Chondrocyte (in vitro differentiated cells): ENCODE measurements at places on chromosomes 7 and 10. TPM values are rescaled to one million over a fixed set of nuclear protein-coding genes. Genes with fewer than 3 reads are reported as not detected.
A peak's percentile ranks its signal among the peaks of the same experiment; 100 is the strongest.

DNA sequence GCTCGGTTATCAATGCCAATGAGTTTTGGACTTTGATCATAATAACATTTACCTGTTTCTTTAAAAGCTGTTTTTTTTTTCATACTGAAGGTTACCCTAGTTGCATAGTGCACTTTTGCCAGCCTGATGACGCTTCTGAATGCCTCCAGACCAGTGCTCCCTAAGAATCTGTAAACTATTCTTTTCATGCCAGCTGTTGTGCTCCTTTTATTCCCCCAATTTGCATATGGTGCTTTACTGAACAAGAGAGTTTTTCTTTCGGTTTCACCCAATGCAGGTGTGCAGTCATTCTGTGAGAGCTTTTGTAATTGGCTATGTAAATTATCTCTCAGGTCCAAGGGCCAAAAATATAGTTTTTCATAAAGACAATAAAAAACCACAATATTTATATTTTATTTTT, 48.1 kb upstream of the GLCCI1 start:
- no peaks in the 10 kb centered on the region for H3K36me3 ChIP-seq
- H3K27ac ChIP-seq = no peak overlapping the region
- H3K27me3 ChIP-seq = no peaks in the 10 kb centered on the region
- DNase-seq = no peak

GCK gene
- total RNA-seq = 0.31 to 0.44 TPM (median 0.37 TPM) in 3 replicates

LIPF gene
- not detected in 3 replicates for total RNA-seq

TRIM56 gene
- total RNA-seq = 26.1 to 35.7 TPM (median 30.4 TPM) in 3 replicates

GRCh38 chr7:28245123-28245878, 64.7 kb upstream of the JAZF1 start:
- H3K27me3 ChIP-seq = no peaks in the 10 kb centered on the region
- no peak overlapping the region for H3K4me3 ChIP-seq
- H3K27ac ChIP-seq = no peak overlapping the region

GRCh38 chr10:102009801-102010425, 46.1 kb downstream of the ARMH3 start:
- H3K27me3 ChIP-seq = no peaks in the 10 kb centered on the region
- H3K36me3 ChIP-seq = peaks cover 10% of the 10 kb centered on the region
- no peak for DNase-seq
- H3K4me3 ChIP-seq = no peak overlapping the region

LRRC17 gene
- 23.9 to 34.5 TPM (median 32.0 TPM) in 3 replicates for total RNA-seq

GRCh38 chr7:51457079-51457478, 140.5 kb upstream of the COBL start:
- no peaks in the 10 kb centered on the region for H3K4me1 ChIP-seq
- no peaks in the 10 kb centered on the region for H3K36me3 ChIP-seq
- no peak for DNase-seq
- H3K27me3 ChIP-seq = peaks cover 3% of the 10 kb centered on the region

DNA sequence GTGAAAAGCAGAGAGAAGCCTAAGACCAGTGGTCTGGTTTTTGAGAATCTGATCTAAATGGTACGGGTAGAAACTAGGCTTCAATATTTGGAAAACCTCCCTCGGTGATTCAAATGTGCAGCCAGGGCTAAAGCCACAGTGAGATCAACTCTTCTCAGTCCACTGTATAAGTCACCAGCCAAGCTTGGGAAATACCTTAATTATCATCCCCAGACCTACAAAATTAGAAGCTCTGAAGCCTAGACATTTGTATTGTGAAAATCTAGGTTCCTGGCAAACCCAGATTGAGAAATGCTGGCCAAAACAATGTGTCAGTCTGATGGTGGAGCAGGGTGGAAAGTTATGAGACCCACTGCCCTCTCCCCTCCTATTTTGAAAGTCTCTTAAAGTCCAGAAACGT, 131.7 kb downstream of the DGKI start:
- no peak overlapping the region for H3K27ac ChIP-seq
- no peak for DNase-seq
- H3K27me3 ChIP-seq = no peaks in the 10 kb centered on the region
- peaks cover 9% of the 10 kb centered on the region for H3K36me3 ChIP-seq
- peaks cover 37% of the 10 kb centered on the region for H3K4me1 ChIP-seq
- no peak overlapping the region for H3K4me3 ChIP-seq

- no peaks in the 10 kb centered on the region for H3K27me3 ChIP-seq
- H3K27ac ChIP-seq = no peak overlapping the region
- no peak overlapping the region for H3K4me3 ChIP-seq
Measured at GRCh38 chr10:95834406-95834805, 73.4 kb upstream of the CC2D2B start.

ZNF680 gene
- total RNA-seq = 3.2 to 7.5 TPM (median 3.9 TPM) in 3 replicates

DNA sequence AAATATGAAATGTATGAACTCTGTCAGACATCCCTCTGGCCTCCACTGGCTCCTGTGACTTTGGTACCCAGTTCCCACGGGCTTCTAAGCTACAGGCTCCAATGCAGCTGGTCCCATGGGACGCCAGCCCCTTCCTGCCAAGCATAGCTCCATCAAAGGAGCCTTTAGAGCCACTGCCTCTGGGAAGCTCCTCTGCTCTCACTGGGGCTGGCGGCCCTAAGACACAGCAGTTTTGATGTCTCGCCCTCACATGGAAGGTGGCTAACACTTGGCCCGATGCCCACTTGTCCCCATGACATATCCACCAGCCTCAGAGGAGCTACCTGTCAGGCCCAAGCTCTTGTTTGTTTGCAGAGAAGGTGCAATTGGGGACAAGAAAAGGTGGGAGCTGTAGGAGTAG, 453.7 kb upstream of the LRRN3 start:
- H3K27me3 ChIP-seq = peaks cover 4% of the 10 kb centered on the region
- no peak overlapping the region for H3K4me3 ChIP-seq
- H3K36me3 ChIP-seq = no peaks in the 10 kb centered on the region

ITGA8 gene
- 2.2 to 5.9 TPM (median 5.6 TPM) in 3 replicates for total RNA-seq

DNA sequence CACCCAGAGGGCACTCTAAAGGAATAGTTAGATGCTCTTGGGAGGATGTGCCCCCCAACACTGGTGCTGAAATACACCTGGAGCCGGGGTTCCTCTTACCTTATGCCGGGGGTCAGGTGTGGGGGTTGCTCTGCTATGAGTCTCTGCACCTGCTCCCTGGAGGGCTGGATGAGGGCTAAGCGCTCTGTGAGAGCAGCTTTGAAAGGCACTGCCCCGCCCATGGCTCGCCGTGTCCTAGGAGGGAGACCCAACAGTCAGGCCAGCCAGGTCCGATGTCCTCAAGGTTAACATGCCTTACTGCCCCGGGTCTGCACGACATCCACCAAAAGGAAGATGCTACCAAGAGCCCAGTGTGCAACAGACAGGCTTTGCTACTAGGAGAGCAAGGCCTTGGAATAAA, 31.7 kb downstream of the PSPH start:
- peaks cover 15% of the 10 kb centered on the region for H3K36me3 ChIP-seq
- no peak overlapping the region for H3K27ac ChIP-seq
- peak; percentile 68 for DNase-seq
- H3K4me1 ChIP-seq = no peaks in the 10 kb centered on the region

DNA sequence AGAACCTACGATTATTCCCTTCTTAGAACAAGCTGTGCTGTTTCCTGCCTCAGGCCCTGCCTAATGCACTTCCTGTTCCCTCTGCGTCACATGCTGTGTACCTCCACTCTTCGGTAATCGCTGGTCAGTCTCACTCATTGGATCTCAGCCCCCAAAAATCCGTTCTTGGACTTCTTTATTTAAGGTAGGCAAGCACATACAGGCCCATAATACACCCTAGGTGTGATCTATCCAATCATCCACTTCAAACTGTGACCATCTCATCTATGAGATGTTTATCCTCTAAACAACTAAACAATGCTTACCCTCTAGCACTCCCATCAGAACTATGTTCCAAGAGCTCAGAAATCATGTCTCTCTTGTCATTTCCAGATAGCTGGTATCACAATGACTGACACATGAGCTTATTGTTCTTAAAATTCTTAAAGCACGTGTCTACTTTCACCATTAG, 83.9 kb downstream of the CADPS2 start:
- DNase-seq = no peak
- peaks cover 4% of the 10 kb centered on the region for H3K27me3 ChIP-seq
- H3K4me3 ChIP-seq = no peak overlapping the region
- H3K27ac ChIP-seq = no peak overlapping the region
- no peaks in the 10 kb centered on the region for H3K36me3 ChIP-seq
- no peaks in the 10 kb centered on the region for H3K4me1 ChIP-seq

GRCh38 chr10:101464599-101464998, 110.6 kb downstream of the BTRC start:
- H3K27ac ChIP-seq = no peak overlapping the region
- H3K4me3 ChIP-seq = no peak overlapping the region
- H3K27me3 ChIP-seq = no peaks in the 10 kb centered on the region
- peaks cover 22% of the 10 kb centered on the region for H3K4me1 ChIP-seq
- H3K36me3 ChIP-seq = no peaks in the 10 kb centered on the region

GRCh38 chr10:59885430-59886134, 20.8 kb downstream of the CCDC6 start:
- no peak for DNase-seq
- H3K27me3 ChIP-seq = no peaks in the 10 kb centered on the region
- H3K27ac ChIP-seq = no peak overlapping the region
- peaks cover 25% of the 10 kb centered on the region for H3K4me1 ChIP-seq
- H3K36me3 ChIP-seq = peaks cover 3% of the 10 kb centered on the region
- no peak overlapping the region for H3K4me3 ChIP-seq

DNA sequence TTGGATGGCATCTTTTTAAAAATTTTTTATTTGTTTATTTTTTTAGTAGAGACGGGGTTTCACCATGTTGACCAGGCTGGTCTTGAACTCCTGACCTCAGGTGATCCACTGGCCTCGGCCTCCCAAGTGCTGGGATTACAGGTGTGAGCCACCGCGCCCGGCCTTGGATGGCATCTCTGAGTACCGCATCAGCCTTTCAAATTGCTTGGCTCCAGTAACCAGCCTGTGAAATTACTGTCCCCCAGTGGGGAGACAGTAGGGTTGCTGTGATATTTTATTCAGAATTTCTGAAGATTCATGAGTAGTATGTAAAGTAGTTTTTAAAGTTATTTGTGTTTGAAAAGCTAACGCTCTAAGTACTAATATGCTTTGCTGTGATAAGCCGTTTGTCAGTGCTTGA, 1.2 kb downstream of the NUB1 start:
- peaks cover 9% of the 10 kb centered on the region for H3K36me3 ChIP-seq
- peak overlapping the region; percentile 75 for H3K4me3 ChIP-seq
- no peaks in the 10 kb centered on the region for H3K27me3 ChIP-seq
- no peak overlapping the region for H3K27ac ChIP-seq

- H3K27me3 ChIP-seq = no peaks in the 10 kb centered on the region
- peak overlapping the region; percentile 34 for H3K4me3 ChIP-seq
- peaks cover 46% of the 10 kb centered on the region for H3K4me1 ChIP-seq
Measured at GRCh38 chr10:24848195-24848594, 104.2 kb downstream of the PRTFDC1 start.

DNA sequence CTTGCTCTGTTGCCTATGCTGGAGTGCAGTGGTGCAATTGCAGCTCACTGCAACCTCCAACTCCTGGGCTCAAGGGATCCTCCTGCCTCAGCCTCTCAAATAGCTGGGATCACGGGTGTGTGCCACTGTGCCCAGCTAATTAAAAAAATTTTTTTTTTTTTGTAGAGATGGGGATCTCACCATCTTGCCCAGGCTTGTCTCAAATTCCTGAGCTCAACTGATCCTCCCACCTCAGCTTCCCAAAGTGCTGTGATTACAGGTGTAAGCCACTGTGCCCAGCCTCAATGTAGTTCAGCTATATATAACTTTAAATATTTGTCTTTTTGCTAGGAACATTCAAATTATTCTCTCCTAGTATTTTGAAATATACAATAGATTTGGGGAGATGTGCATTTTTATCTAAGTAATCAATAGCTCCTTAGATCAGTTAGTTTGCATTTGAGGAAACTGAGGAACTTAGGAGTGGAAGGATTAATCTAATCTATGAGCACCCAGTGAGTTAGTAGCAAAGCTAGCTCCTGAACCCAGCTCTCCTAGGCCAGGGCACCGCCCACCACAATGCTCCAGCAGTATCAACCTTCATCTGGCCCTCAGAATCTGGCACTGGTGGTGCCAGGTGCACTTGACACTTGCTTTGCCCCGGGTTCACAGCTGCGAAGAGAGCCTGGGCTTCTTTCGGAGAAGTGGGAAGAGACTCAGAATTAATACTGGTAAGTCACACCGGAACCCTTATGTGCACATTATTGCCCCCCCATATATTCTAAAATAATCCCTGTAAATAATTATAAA, 5.9 kb upstream of the LRMDA start:
- peaks cover 1% of the 10 kb centered on the region for H3K4me1 ChIP-seq
- no peak overlapping the region for H3K4me3 ChIP-seq
- H3K27ac ChIP-seq = no peak overlapping the region
- H3K27me3 ChIP-seq = peaks cover 13% of the 10 kb centered on the region
- DNase-seq = no peak

SPRN gene
- total RNA-seq = 2.4 to 7.3 TPM (median 6.5 TPM) in 3 replicates

- H3K4me1 ChIP-seq = peaks cover 96% of the 10 kb centered on the region
- peak overlapping the region; percentile 28 for H3K4me3 ChIP-seq
- H3K27me3 ChIP-seq = no peaks in the 10 kb centered on the region
- peak overlapping the region; percentile 88 for H3K27ac ChIP-seq
Measured at GRCh38 chr7:94425546-94425945, 30.9 kb downstream of the COL1A2 start.

DNA sequence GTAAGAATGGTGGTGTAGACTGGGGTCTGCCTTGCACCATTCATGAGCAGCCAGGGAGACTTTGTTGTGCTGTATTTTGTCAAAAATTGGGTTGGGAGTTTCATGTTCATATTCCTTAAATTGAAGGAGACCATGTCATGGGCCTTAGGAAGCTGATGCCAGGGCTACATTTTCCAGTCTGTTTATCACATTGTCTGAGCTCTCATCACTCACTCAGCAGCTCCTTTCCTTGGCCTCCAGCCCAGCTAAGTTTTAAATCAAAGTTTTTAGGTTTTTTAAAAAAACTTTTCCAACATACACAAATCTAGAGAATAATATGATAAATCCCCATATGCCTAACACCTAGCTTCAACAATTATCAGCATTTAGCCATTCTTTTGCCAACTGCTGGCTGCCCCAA, 12.6 kb upstream of the FAM13C start:
- H3K4me1 ChIP-seq = peaks cover 24% of the 10 kb centered on the region
- H3K4me3 ChIP-seq = no peak overlapping the region
- no peak for DNase-seq
- H3K27ac ChIP-seq = no peak overlapping the region
- H3K27me3 ChIP-seq = no peaks in the 10 kb centered on the region
- H3K36me3 ChIP-seq = no peaks in the 10 kb centered on the region
